ENCODE measurements at places on chromosomes 16 and 17.
A peak's percentile ranks its signal among the peaks of the same experiment; 100 is the strongest.

DNA sequence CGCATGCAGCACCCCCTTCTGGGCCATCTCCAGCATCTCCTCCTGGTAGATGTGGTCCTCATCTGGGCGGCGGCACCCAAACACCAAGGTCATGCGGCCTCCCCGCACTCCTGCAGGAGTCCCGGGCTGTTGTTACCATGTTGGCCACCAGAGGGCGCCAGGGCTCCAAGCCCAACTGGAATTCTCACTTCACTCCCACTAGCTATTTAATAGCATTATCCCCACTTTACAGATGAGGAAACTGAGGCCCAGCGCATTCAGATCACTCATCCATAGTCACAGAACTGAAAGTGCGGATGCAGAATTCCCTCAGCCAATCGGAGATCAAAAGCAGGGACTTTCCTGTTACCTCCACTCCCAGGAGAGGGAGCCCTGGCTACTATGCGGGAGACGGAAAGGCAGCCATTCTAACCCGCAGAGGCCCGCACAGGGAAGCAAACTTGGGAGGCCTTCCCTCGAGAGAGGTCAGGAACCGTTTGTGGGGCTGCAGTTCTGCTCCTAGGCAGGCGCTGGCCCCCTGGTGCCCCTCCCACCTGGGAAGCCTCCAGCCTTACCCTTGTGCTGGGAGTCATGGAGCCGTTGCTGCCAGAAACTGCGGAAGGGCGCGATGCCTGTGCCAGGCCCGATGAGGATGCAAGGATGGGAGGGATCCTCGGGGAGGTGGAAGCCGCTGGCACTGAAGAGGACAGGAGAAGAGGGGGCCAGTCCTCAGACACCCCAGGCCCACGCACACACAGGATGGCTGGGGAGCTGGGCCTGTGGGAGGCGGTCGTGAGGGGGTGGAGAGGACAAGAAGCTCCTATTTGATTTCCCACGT is 40.1 kb downstream of the NOS2 start:
- DNase-seq = peak; percentile 83

DNA sequence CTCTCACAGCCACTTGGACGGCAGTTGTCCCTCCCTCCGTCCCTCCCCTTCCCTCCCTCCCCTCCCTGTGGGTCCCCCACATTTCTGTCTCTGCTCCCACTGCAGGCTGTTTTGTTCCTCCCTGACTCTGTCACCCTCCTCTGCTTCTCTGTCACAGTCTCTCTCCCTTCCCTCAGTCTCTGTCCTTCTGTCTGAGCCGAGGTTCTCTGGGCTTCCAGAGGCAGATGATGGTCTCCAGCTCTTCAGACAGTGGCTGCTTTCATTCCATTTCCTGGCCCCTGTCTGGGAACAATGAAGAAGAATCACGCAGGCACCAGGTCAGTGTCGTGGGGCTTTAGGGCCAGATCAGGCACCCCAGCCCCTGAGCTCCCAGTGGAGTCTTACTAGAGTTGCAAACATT is 8.8 kb upstream of the CYB561 start:
- no peak for DNase-seq

DNA sequence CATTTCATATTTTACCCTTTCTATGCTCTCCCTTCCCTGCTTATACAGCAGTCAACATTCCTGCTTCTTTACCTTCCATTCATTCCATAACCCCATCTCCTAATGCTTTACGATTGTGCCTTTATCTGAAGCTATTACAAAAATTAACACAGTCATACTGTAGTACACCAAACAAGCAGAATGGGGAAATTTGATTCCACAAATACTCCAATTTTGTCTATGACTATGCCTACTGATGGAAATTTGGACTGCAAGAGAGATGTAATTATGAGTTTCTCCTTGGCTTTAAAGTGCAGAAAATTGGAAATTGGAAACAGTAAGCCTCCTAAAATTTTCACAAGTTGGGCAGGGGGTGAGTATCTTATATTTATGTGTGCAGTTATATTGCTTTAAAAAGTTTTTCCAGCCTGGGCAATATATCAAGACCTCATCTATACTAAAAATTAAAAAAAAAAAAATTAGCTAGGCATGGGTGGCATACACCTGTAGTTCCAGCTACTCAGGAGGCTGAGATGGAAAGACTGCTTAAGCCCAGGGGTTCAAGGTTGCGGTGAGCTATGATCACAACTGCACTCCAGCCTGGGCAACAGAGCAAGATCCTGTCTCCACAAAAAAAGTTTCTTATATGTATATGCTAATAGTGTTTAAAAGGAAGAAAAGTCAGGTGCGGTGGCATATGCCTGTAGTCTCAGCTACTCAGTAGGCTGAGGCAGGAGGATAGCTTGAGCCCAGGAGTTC is 3.0 kb downstream of the APPBP2 start:
- no peak for DNase-seq

DNA sequence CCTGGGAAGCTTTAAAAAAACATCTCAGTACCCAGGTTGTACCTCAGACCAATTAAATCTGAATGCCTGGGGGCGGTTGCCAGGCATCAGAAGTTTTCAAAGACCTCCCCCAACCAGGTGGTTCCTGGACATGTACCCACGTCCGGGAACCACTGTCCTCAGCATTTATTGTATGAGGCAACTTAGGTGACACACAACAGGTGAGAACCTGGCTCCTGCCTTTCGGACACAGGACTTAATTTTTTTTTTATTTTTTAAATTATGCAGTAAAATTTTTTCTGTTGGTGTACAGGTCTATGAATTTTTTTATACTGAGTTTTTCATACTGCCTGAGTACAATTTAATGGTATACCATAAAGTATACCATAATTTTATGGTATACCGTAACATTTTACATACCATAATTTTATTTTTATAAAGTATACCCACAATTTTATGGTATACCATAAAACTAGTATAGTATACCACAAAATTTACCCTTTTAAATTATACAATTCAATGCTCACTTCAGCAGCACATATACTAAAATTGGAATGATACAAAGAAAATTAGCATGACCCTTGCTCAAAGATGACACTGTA is 38.7 kb upstream of the DHX8 start:
- no peak for DNase-seq

- DNase-seq = no peak
Measured at GRCh38 chr17:79072544-79072943, 2.1 kb upstream of the ENGASE start.

- no peak for DNase-seq
Measured at GRCh38 chr16:87581857-87582215, 20.5 kb upstream of the JPH3 start.

DNA sequence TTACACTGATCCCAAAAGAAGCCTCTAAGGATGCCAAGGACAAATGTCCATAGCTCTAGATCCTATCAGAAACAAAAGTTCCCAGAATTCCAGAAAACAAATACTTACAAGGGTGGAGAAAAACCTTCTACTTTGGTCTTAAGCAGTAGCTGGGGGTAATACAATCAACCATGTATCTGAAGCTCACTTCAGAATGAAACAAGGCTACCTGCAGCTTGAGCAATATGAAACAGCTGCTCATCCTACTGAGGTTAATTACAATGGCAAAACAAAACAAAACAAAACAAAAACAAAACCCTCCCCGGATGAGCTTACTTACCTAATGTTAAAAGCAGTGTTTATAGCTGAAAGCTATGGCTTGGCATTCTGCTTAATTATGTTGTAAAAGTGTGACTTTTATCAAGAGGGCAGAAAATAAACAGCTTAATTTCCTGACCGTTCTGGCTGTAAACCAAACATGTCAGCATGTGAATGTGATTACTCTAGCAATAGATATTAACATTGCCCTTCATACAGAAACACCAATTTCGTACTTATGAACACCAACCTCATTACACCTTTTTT is 10.5 kb downstream of the PDZD9 start:
- DNase-seq = no peak

DNA sequence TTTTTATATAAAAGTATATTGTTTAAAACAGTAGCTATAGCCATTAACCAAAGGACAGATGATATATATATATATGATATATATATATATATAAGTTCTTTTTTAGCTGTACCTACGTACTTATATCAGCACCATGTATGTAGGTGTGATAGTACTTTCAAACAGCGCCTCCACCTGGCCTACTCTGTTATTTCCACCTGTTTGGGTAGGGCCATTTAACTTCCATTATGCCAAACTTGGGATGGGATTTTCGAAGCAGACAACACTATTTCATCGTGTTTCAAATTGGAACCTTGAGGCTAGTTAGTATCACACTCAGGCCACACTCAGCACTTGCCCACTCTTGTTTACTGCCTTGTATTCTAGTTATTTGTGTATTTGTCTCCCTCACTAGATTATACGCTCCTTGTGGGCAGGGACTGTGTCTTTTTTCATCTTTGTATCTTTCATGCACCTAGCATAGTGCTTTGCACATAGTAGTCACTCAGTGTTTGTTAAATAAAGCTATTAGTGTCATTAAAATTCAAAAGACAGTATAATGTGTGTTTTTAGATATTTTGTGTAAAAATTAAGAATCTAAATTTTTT is 11.8 kb upstream of the CLTC start:
- peak; percentile 36 for DNase-seq

DNA sequence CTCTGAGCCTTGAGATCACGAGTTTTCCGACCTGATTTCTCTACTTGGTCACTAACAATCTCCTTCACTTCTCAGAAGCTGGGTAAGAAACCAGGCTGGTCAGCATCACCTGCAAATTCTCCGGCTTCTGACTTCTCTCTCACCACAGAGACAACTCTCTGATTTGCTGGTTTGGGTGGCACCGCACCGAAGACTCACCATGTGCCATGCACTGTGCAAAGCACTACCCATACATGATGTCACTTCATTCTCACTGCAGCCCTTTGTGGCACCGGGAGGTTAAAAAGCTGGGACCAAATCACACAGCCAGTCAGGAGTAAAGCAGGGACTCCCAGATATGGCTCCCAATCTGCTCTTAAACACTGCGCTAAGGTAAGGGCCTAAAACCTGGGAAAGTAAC is 647 bp downstream of the VAC14 start:
- no peak for DNase-seq

- DNase-seq = no peak
Measured at GRCh38 chr16:11414815-11415775, 69.8 kb downstream of the RMI2 start.

- no peak for DNase-seq
Measured at GRCh38 chr17:38848939-38849605, 4.4 kb downstream of the RPL23 start.

GRCh38 chr17:49316258-49316570 is 45.8 kb downstream of the ZNF652 start:
- no peak for DNase-seq

GRCh38 chr17:48037036-48037837 is at the start of gene COPZ2:
COPZ2 (minus strand) TSS chr17:48037797; CDS start chr17:48037777, 20 bp downstream.
- DNase-seq = peak; percentile 62

GRCh38 chr16:28846933-28847273 is 755 bp upstream of the TUFM start:
- no peak for DNase-seq

- no peak for DNase-seq
Measured at GRCh38 chr17:50152736-50153135, 2.3 kb upstream of the PPP1R9B start.

- DNase-seq = no peak
Measured at GRCh38 chr17:77811521-77811920, 147.0 kb upstream of the TNRC6C start.

DNA sequence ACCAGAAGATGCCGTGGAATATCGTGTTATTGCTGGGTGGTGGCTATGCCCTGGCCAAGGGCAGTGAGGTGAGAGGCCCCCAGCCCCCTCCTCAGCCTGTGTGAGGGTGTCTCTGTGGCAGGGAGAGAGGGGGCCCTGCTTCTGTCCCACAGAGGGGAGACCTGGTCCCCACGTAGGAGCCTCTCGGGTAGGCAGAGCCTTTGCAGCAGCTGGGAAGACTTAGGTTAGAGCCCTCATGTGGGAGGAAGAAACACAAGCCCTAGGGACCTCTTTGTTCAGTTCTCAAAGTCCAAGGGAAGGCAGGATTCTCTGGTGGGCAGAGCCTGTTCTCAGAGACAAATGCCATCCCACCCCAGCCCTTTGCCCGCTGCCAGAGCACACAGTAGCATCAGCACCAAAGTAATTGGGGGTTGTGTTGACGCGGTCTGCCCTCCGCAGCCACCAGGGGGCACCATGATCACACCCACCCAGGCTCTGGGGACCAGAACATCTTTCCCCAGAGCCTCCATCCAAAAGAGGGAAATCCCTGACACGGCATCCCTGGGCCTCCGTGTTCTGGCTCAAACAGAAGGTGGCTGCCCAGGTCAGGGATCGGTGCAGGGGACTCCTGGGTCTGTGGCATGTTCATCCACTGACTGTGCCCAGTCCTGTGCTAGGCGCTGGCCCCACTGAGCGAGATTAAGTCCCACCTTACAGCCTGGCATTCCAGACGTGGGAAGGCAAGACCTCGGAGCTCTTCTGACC is 11.5 kb upstream of the FOXN1 start:
- peak; percentile 83 for DNase-seq

DNA sequence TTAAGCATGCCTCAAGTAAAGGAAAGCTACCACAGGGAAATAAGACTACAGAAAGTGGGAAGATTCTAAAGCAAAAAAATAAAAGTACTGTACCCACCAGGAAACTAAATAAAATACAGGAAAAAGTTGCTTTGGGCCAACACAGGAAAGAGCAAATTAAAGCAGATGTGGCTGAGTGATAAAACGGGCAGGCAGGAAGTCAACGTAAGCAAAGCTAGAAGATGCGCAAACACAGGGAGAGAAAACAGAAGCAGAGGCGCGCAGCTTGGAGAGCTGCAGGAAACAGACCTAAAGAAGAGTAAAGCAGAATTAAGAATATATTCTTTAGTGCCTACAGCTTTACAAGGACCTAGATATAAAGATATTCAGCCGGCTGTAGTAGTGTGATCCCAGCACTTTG is 21.7 kb downstream of the USP36 start:
- DNase-seq = no peak

DNA sequence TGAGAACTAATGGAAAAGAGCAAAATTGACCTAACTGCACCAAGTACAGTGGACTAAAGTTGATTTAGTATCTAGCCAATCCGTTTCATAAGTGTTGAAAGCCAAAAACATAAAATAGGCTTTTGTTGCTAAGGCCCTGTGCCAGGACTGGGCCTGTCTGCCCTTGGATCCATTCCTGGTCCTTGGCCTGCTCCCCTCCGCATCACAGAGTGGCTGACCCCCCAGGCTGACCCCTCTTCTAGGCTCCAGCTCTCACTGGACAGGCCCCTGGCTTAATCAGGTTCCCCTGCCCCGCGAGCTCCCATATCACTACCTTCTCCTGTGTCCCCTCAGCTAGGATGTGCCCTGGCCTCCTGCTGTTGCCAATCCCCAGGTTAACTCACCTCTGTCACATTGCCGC is 313.6 kb upstream of the MYOCD start:
- DNase-seq = no peak

DNA sequence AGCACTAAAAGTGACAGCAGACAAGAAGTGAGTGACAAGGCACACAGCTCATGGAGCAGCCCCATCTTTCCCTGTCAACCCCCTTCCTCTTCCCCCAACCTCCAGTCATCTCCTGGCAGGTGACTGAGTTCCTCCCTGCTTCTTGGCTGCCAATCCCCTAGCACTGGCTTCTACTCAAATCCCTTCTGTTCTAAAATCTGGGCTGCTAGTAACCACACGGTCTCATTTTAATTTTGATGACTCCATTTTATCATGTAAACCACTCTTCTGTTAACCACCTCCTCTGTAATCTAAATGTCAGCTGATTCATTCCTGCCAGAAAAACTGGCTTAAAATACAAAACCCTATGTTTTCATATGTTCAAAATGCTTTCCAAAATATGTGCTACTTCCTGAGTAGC is 419.8 kb upstream of the MON1B start:
- no peak for DNase-seq
